Tracheal epithelial cell (primary cell): ENCODE measurements at places on chromosomes 12 and 14. TPM values are rescaled to one million over a fixed set of nuclear protein-coding genes. Genes with fewer than 3 reads are reported as not detected.

NANOG gene
- not detected in 2 replicates for total RNA-seq

STXBP6 gene
- 0.21 TPM in 1 of 2 replicates, not detected in the other for total RNA-seq

KRT6B gene
- total RNA-seq, result 310 and 1,936 TPM in 2 replicates

KRT77 gene
- total RNA-seq, result not detected in 2 replicates

KLRC4 gene
- not detected in 2 replicates for total RNA-seq

VRTN gene
- total RNA-seq, result not detected in 2 replicates

IGFBP6 gene
- 37.1 and 76.5 TPM in 2 replicates for total RNA-seq

PHETA1 gene
- 6.0 and 6.8 TPM in 2 replicates for total RNA-seq

DDX24 gene
- 98.5 and 127 TPM in 2 replicates for total RNA-seq

OTOGL gene
- not detected in 2 replicates for total RNA-seq

TBK1 gene
- total RNA-seq, result 18.1 and 20.5 TPM in 2 replicates

TMED8 gene
- 8.9 and 9.8 TPM in 2 replicates for total RNA-seq

NEUROD4 gene
- not detected in 2 replicates for total RNA-seq

KLRD1 gene
- total RNA-seq, result under 0.01 and 0.24 TPM in 2 replicates

RHOF gene
- total RNA-seq, result 10.0 and 40.7 TPM in 2 replicates

CHMP4A gene
- total RNA-seq, result 32.8 and 40.7 TPM in 2 replicates

KRT2 gene
- total RNA-seq, result not detected in 2 replicates

SMOC1 gene
- total RNA-seq, result 11.6 and 15.8 TPM in 2 replicates

CLEC1A gene
- total RNA-seq, result under 0.01 TPM in 1 of 2 replicates, not detected in the other

IL31 gene
- total RNA-seq, result not detected in 2 replicates

VSX2 gene
- total RNA-seq, result under 0.01 TPM in 1 of 2 replicates, not detected in the other

WSB2 gene
- total RNA-seq, result 112 and 126 TPM in 2 replicates

SLCO1B1 gene
- total RNA-seq, result not detected in 2 replicates

PMCH gene
- 0.64 TPM in 1 of 2 replicates, not detected in the other for total RNA-seq

SNX6 gene
- 165 and 171 TPM in 2 replicates for total RNA-seq

TEX52 gene
- total RNA-seq, result not detected in 2 replicates

FGF23 gene
- not detected in 2 replicates for total RNA-seq

MYL2 gene
- not detected in 2 replicates for total RNA-seq

LRRK2 gene
- 0.96 and 1.1 TPM in 2 replicates for total RNA-seq

CLEC14A gene
- total RNA-seq, result 0.21 and 0.24 TPM in 2 replicates

MYRFL gene
- total RNA-seq, result 0.24 TPM in 1 of 2 replicates, not detected in the other

ACSM4 gene
- not detected in 2 replicates for total RNA-seq
